Panc1 (cell line): ENCODE measurements at places on chromosomes 13 and 19. TPM values are rescaled to one million over a fixed set of nuclear protein-coding genes. Genes with fewer than 3 reads are reported as not detected.

Gene MAMSTR
- total RNA-seq, result 3.3 TPM

Gene MYH14
- total RNA-seq, result 23.8 TPM

- H3K4me1 ChIP-seq, result no peaks in the 10 kb centered on the region
- no peak overlapping the region for H3K27ac ChIP-seq
- no peak for DNase-seq
- H3K27me3 ChIP-seq, result no peaks in the 10 kb centered on the region
- no peaks in the 10 kb centered on the region for H3K36me3 ChIP-seq
Measured at GRCh38 chr19:10224337-10224736, 6.8 kb downstream of the S1PR2 start.

- peak overlapping the region; percentile 92 for H3K27ac ChIP-seq
- H3K4me3 ChIP-seq, result peak overlapping the region; percentile 75
- peaks cover 3% of the 10 kb centered on the region; the same call in 1 of the 2 replicates for H3K36me3 ChIP-seq
- H3K27me3 ChIP-seq, result no peaks in the 10 kb centered on the region
- no peak for DNase-seq
Measured at GRCh38 chr13:99982731-99983498, 1.3 kb downstream of the ZIC2 start.

- H3K27me3 ChIP-seq, result no peaks in the 10 kb centered on the region
- H3K36me3 ChIP-seq, result no peaks in the 10 kb centered on the region
- no peak overlapping the region for H3K27ac ChIP-seq
- no peak for DNase-seq
- no peak overlapping the region for H3K4me3 ChIP-seq
Measured at GRCh38 chr19:4896372-4896771, 6.3 kb downstream of the ARRDC5 start.

DNA sequence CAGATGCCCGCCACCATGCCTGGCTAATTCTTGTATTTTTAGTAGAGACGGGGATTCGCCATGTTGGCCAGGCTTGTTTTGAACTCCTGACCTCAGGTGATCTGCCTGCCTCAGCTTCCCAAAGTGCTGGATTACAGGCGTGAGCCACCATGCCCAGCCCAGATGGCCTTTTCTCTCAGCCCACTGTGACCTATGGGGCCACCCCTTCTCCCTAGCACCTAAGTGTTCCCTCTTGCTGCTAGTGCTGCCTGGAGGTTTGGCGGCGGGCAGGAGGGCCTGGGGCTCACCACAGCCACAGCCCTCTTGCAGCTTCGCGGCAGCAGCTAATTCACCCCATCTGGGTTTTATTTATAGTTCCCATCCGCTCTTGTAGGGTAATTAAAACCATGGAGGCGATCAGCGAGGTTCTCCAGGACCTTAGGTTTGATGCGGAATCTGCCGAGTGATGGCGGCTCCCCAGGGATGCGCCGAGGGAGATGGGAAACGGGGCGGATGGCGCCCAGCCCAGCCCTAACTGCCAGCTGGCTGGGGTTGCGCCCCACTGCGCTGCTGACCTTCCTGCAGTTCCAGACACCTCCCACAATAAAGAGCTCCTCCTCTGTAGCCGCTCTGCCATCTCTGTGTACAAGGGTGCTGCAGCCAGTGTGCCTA is 3.3 kb downstream of the REX1BD start:
- H3K4me3 ChIP-seq, result no peak overlapping the region
- H3K27me3 ChIP-seq, result no peaks in the 10 kb centered on the region
- no peaks in the 10 kb centered on the region; the same call in 1 of the 2 replicates for H3K36me3 ChIP-seq
- no peaks in the 10 kb centered on the region for H3K4me1 ChIP-seq
- no peak overlapping the region for H3K27ac ChIP-seq

GRCh38 chr19:42042455-42043170 is 27.4 kb downstream of the GRIK5 start:
- H3K27ac ChIP-seq, result no peak overlapping the region
- no peaks in the 10 kb centered on the region for H3K27me3 ChIP-seq
- no peak for DNase-seq
